Cerebellum (tissue), 4 donors: ENCODE measurements at places on chromosomes 6 and 20. TPM values are rescaled to one million over a fixed set of nuclear protein-coding genes. Genes with fewer than 3 reads are reported as not detected.

Gene UCKL1
- 20.7 TPM for total RNA-seq

Gene KCNK5
- total RNA-seq: 0.27 TPM

Gene RPS10
- total RNA-seq: 716 TPM

Gene SLC24A3
- 15.7 TPM for total RNA-seq

Gene SCAF8
- 78.9 TPM for total RNA-seq

Gene MAD2L1BP
- total RNA-seq: 11.9 TPM

Gene IL17A
- total RNA-seq: not detected

Gene UNC5CL
- 0.64 TPM for total RNA-seq

Gene THBD
- total RNA-seq: 2.7 TPM

Gene SLC16A10
- total RNA-seq: 12.1 TPM

Gene SLC22A1
- total RNA-seq: 0.91 TPM

Gene HTR1E
- 0.54 TPM for total RNA-seq

Gene PI16
- total RNA-seq: 0.73 TPM

Gene BANF2
- not detected for total RNA-seq

Gene RAD21L1
- not detected for total RNA-seq

Gene FAM50B
- total RNA-seq: 10.1 TPM

Gene LZTS3
- 20.1 TPM for total RNA-seq

Gene CCR6
- not detected for total RNA-seq

Gene RNF144B
- total RNA-seq: 3.3 TPM

Gene PIGU
- 29.4 TPM for total RNA-seq

Gene TULP1
- total RNA-seq: 0.54 TPM

Gene NR2E1
- not detected for total RNA-seq
